ENCODE measurements at places on chromosomes 3 and 15.

DNA sequence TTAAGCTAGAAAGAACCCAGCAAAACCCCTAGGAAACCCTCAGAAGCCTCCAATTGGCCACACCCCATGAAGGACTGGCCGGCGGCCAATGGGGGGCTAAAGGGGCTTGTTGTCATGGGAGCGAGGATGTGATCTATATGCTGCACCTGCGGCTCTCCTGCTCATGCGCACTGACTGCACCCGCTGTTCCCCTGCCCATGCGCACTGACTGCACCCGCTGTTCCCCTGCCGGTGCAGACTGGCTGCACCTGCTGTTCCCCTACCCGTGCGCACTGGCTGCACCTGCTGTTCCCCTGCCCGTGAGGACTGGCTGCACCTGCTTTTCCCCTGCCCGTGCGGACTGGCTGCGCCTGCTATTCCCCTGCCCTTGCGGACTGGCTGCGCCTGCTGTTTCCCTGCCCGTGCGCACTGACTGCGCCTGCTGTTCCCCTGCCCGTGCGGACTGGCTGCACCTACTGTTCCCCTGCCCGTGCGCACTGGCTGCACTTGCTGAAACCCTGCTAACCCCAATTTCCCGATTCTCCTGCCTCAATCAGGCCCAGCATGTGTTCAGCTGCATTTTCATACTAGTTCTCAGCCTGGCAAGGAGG, 16.8 kb upstream of the MCCC1 start:
- no peaks in the 10 kb centered on the region for H3K36me3 ChIP-seq
- H3K27me3 ChIP-seq, result peaks cover 8% of the 10 kb centered on the region
- peak overlapping the region; percentile 41 for H3K4me3 ChIP-seq
- no peak overlapping the region for H3K27ac ChIP-seq
- H3K4me1 ChIP-seq, result no peaks in the 10 kb centered on the region

- H3K4me3 ChIP-seq, result peak overlapping the region; percentile 68
- peaks cover 88% of the 10 kb centered on the region for H3K4me1 ChIP-seq
- H3K27ac ChIP-seq, result peak overlapping the region; percentile 100
- peak; percentile 57 for DNase-seq
Observed at GRCh38 chr15:101126618-101127505, 125.0 kb downstream of the CHSY1 start.

DNA sequence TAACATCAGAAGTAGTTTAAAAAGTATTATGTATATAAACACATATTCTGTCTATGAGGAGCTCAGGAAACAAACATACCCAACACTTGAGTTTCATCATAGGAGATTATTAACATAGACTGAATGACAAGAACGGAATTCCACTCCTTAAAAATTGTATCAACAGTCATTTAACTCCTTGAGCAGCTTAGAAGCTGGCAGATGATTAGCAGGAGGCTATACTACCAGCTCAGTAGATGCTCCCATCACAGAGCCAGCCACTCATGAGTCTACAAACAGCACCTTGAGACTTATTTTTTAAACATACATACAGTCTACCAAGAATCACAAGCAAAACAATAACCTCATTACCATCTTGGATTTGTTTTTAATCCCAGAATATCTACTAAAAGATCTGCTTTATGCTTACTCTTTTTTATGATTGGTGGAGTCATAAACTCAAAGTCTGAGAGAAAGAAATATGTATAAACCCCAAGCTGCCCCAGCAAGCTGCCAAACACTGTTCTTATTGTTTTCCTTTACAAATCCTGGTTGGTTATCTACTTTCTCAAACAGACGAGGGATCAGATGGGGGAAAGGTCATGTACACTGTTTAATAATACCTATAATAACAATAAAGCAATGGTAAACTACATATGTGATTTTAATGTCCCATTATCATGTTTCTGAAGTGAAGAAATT, 59.5 kb downstream of the CBLB start:
- H3K27me3 ChIP-seq, result no peaks in the 10 kb centered on the region
- H3K27ac ChIP-seq, result peak overlapping the region; percentile 49
- peaks cover 49% of the 10 kb centered on the region for H3K4me1 ChIP-seq
- H3K36me3 ChIP-seq, result peaks cover 17% of the 10 kb centered on the region
- no peak for DNase-seq
- H3K4me3 ChIP-seq, result peak overlapping the region; percentile 24

GRCh38 chr3:32278714-32279113, 40.2 kb downstream of the CMTM8 start:
- no peak overlapping the region for H3K4me3 ChIP-seq
- DNase-seq, result no peak
- H3K36me3 ChIP-seq, result no peaks in the 10 kb centered on the region
- H3K4me1 ChIP-seq, result no peaks in the 10 kb centered on the region
- H3K27ac ChIP-seq, result no peak overlapping the region

GRCh38 chr3:117102426-117102825, 392.8 kb downstream of the TUSC7 start:
- no peaks in the 10 kb centered on the region for H3K27me3 ChIP-seq
- H3K4me1 ChIP-seq, result no peaks in the 10 kb centered on the region
- no peaks in the 10 kb centered on the region for H3K36me3 ChIP-seq
- no peak for DNase-seq

DNA sequence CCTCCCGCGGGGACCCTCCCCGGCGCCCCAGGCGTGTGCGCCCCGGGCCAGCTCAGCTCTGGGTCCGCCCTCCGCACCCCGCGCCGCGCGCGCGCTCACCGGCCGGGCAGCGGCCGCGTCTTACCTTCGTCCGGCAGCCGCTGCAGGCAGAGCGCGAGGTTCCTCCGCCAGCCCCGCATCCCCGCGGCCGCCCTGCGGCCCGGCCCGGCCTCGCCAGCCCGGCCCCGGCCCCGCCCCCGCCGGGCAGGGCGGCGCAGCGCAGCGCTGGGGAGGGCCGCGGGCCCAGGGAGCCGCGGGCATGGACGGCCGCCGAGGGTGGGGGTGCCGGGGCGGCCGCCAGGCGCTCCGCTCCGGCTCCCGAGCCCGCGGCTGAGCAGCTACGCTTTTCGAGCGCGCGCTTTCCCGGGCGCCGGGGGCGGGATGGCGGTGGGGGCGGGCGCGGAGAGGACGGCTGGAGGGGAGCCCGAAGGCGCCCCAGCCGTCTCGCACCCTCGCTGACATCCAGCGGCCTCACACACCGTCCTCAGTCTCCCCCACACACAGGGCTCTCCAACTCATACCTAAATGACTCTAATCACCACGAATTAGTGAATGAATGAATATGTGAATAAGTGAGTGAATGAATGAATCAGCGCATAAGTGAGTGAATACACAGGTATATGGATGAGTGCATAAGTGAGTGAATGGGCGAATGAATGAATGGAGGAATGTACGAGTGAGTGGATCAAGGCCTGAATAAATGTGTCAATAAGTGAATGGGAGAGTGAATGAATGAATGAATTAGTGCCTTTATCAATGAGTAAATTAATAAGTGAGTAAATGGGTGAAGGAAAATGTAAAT, 48.5 kb upstream of the CCDC174 start:
- peaks cover 16% of the 10 kb centered on the region for H3K36me3 ChIP-seq
- H3K4me3 ChIP-seq, result no peak overlapping the region
- DNase-seq, result no peak

GRCh38 chr3:193049935-193050334, 132.3 kb upstream of the MB21D2 start:
- H3K27me3 ChIP-seq, result no peaks in the 10 kb centered on the region
- no peaks in the 10 kb centered on the region for H3K36me3 ChIP-seq
- no peaks in the 10 kb centered on the region for H3K4me1 ChIP-seq
- no peak overlapping the region for H3K4me3 ChIP-seq

DNA sequence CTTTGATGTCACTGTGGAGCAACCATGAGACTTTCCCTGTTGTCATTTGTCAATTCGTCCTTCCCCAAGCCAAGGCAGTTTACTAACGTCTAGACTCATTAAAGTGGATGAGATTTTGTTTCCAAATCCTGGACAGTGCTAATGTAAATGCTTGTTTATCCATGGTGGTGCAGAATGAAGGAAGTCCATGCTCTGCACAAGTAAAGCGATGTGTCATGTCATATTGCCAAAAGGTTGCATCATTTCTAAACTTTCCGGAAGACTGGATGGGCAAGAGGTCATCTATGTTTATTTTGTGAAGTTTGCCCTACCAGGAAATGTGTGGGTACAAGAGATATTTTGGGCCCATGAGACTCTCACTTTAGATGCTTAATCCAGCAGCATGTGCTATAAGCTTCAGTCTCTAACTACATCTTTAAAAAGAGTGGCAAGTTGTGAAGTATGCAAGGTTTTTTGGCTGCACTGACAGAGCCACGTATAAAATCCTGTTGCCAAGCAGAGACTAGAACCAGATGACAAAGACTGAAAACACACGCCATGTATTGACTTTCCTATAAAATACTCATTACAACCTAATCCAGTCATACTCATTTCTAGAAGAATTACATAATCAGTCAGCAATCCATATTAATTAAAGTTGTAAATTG, 72.1 kb upstream of the FNDC3B start:
- peak overlapping the region; percentile 45 for H3K27ac ChIP-seq
- DNase-seq, result no peak
- H3K4me3 ChIP-seq, result no peak overlapping the region
- no peaks in the 10 kb centered on the region for H3K36me3 ChIP-seq

GRCh38 chr15:60121845-60122244, 117.7 kb downstream of the FOXB1 start:
- no peaks in the 10 kb centered on the region for H3K36me3 ChIP-seq
- no peak for DNase-seq
- H3K4me1 ChIP-seq, result peaks cover 4% of the 10 kb centered on the region
- H3K4me3 ChIP-seq, result no peak overlapping the region

DNA sequence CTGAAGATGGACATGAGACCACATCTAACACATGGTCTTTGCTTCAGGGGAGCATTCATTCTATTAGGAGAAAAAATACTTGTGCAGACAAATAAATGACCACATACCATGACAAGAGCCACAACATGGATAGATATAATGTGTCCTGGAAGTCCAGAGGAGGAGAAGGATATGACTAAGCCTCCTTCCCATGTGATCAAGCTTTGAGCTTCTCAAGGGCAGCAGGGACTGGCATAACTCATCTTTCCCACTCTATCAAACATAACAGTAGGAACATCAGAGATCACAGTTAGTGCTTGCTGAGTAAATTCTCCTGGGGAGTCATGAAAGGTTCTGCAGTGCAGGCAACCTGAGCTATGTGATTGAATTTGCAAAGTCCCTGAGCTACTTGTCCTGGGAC, 86.0 kb upstream of the LPP start:
- no peak overlapping the region for H3K4me3 ChIP-seq
- DNase-seq, result no peak
- no peaks in the 10 kb centered on the region for H3K36me3 ChIP-seq
- peaks cover 5% of the 10 kb centered on the region for H3K4me1 ChIP-seq
- no peaks in the 10 kb centered on the region for H3K27me3 ChIP-seq
- peak overlapping the region; percentile 12 for H3K27ac ChIP-seq

GRCh38 chr3:46947981-46948791, 28.4 kb downstream of the CCDC12 start:
- no peaks in the 10 kb centered on the region for H3K27me3 ChIP-seq
- peaks cover 85% of the 10 kb centered on the region for H3K4me1 ChIP-seq
- H3K36me3 ChIP-seq, result peaks cover 7% of the 10 kb centered on the region
- peak overlapping the region; percentile 93 for H3K27ac ChIP-seq

DNA sequence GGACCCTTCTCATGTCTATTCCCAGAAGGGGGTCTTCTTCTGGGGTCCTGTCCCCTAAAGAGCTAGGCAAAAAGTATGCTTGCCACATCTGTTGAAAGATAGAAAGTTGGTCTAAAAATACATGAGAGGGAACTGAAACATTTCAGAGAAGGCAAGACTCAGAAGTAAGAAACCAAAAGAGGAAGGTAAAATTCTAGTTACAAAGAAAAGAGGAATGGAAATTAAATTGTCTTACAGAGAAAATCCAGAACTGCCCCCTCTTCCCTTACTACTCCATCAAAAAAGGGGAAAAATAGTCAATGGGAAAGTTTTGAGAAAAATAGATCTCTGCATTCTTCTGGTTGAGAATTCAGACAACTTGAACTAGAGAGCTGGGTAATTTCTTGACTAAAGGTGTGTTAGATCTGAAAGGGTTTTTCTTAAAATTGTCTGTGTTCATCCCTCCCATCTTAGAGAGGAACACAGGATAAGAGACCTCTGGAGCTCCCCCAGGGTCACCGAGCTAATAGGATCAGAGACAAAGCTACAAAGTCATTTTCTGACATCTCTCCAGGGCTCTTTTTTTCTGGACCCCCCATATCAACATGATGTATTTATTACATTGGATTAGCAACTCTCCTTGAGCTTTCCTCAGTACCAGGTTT, 32.3 kb upstream of the CCR2 start:
- H3K4me3 ChIP-seq, result no peak overlapping the region
- DNase-seq, result no peak
- H3K4me1 ChIP-seq, result peaks cover 20% of the 10 kb centered on the region
- H3K27me3 ChIP-seq, result no peaks in the 10 kb centered on the region

- peaks cover 2% of the 10 kb centered on the region for H3K36me3 ChIP-seq
- H3K27me3 ChIP-seq, result peaks cover 8% of the 10 kb centered on the region
- no peak overlapping the region for H3K4me3 ChIP-seq
- H3K27ac ChIP-seq, result no peak overlapping the region
- no peaks in the 10 kb centered on the region for H3K4me1 ChIP-seq
Observed at GRCh38 chr3:100789579-100789978, 80.3 kb downstream of the TFG start.
